GM12891 (cell line): ENCODE measurements at places on chromosomes 1 and 21.
A peak's percentile ranks its signal among the peaks of the same experiment; 100 is the strongest.

GRCh38 chr1:206898089-206898914 is 1.1 kb downstream of the IL24 start:
- no peak for DNase-seq

DNA sequence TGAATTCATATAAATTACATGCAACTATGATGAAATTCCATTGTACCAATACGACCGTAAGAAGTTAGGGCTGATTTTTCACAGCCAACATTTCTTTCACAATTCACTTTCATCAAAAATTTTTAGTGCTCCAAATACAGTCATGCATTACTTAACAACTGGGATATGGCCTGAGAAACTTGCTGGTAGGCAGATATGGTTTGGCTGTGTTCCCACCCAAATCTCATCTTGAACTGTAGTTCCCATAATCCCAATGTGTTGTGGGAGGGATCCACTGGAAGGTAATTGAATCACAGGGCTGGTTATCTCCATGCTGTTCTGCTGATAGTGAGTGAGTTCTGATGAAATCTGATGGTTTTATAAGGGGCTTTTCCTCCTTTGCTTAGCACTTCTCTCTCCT is 244.4 kb downstream of the AKT3 start:
- DNase-seq, result no peak

- no peak for DNase-seq
Observed at GRCh38 chr1:91610789-91611188, 110.1 kb downstream of the CDC7 start.

DNA sequence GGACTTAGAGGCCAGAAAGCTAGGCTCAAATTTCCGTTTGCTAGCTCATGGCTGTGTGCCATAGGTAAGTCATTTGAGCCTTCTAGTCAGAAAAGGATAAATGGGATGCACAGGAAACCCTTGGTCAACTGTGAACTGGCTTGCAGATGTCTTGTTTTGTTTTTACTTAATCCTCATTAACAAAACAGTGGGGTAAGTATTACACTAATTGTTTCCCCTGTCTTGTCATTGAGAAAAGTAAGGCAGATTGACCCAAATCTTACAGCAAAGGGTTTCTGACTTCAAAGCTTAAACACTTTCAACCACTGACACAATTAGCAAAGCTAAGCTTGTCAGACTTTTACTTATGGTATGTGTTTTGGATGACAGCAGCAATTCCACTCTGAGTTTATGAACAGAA is 291.3 kb downstream of the NTNG1 start:
- DNase-seq, result no peak

DNA sequence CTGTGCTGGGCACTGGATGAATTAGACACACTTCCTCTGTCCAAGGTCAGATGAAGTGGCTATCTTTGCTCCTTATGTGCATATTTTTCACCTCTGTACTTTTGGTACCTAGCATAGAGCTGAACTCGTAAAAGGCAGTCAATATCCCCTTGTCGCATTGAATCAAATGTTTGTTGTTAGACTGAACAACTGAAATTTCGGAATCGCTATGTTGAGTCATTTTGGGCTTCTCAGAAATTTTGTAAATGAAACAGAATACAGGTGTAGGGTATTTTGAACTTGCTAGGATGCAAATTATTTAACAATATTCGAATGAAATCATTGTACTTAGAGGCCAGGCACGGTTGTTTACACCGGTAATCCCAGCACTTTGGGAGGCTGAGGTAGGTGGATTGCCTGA is 48.0 kb downstream of the PDE4B start:
- no peak for DNase-seq

DNA sequence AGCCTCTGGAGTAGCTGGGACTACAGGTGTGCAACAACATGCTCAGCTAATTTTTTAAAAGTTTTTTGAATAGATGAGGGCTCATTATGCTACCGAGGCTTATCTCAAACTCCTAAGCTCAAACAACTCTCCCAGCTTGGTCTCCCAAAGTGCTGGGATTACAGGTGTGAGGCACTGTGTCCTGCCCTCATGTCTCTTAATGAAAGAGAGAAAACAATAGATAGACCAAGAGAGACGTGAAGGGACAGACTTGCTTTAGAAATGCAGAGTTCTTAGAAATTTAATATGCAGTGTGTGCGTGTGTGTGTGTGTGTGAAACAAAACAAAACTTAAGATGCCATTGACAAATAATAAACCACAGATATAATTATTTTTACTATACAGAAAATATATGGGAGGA is 105.2 kb downstream of the ST3GAL3 start:
- DNase-seq, result no peak

- no peak for DNase-seq
Observed at GRCh38 chr1:22830757-22831340, 120.2 kb downstream of the EPHB2 start.

GRCh38 chr1:6454856-6455751 is 10.9 kb downstream of the TNFRSF25 start:
- DNase-seq, result no peak

DNA sequence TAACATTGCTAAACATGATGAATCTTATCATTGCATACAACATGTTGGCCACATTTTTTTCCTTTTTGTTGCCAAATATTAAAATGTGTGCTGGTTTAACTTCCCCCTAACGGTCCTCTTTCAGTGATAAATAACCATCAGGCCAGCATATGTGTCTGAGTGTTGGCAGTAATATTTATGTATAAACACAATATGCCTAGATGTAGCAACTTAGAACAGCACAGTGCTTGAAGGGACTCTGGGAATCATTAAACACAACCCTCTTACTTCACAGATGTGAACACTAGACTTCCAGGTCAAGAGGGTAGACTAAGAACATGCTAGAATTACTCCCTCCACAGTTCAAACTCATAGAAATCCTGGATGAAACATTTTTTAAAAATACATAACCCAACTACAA is 581.8 kb downstream of the PLPP3 start:
- DNase-seq, result no peak

DNA sequence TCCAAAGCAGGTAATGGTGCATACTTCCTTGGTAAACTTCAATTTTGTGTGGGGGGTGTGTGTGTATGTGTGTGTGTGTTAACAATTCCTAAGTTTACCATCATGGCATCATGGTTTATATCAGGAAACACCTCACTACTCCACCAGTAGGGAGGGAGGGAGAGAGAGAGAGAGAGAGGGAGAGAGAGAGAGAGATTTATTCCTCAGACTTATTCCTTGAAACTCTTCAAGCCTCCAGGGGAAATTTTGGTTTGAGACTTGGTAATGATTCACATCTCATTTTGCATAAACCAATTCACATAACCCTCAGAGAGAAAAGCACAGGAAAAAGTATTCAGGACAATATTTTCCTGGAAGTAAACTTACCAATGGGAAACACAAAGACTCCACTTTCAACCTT is 115.0 kb downstream of the TTLL7 start:
- DNase-seq, result no peak

GRCh38 chr1:205528887-205529825 is 24.7 kb downstream of the CDK18 start:
- DNase-seq, result peak; percentile 95

GRCh38 chr1:65174585-65174984 is 26.6 kb downstream of the AK4 start:
- peak; percentile 32 for DNase-seq

- DNase-seq, result no peak
Observed at GRCh38 chr1:66493731-66494130, 40.2 kb upstream of the SGIP1 start.

GRCh38 chr1:224545571-224545970 is 70.5 kb upstream of the CNIH3 start:
- no peak for DNase-seq

DNA sequence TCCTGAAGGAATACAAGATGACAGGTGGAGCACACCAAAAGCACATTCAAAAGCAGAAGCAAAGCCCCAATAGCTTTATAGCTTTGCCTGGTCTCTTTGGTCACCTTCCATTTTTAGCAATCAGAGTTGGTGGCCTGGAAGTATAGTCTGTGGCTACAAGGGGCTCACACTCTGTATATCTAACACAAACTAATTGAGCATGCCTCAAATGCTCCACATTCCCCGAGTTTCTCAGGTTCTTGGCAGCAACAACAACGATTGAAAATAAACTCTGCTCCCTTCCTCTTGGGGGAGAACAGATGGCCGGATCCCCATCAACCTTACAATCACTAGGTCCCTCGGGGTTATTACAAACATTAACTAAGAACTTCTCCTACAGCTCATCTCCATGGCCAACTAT is 24.9 kb upstream of the TADA1 start:
- DNase-seq, result no peak

DNA sequence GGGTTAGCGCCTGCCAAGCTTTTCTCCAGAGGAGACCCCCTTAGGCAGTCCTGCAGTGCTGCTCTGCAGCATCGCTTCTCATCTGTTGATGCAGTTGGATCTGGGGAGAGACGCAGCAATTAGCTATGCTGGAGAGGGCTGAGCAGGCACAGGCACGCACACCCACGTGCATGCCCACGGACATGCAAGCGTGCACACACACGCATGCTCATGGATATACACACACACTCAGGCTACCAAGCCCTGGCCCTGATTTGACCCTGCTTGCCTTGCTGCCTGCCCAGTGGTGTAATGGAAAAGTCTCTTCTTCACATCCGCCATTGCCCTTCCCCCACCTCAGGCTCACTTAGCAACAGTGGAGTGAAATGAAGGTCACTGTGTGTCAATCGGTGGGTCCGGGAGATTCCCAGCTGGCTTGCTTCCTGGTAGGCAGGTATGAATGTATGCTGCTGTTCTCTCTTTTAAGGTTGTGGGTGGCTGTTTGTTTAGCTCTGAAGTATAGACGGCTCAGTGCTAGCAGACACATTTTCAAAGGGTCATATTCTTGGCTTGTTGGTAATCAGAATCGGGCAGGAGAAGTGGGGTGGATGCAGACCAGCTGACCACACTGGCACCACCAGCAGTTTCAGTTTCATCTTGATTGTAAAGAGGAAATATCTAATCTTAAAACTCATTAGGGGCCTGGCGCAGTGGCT is 9.5 kb downstream of the ATP1B1 start:
- DNase-seq, result no peak

DNA sequence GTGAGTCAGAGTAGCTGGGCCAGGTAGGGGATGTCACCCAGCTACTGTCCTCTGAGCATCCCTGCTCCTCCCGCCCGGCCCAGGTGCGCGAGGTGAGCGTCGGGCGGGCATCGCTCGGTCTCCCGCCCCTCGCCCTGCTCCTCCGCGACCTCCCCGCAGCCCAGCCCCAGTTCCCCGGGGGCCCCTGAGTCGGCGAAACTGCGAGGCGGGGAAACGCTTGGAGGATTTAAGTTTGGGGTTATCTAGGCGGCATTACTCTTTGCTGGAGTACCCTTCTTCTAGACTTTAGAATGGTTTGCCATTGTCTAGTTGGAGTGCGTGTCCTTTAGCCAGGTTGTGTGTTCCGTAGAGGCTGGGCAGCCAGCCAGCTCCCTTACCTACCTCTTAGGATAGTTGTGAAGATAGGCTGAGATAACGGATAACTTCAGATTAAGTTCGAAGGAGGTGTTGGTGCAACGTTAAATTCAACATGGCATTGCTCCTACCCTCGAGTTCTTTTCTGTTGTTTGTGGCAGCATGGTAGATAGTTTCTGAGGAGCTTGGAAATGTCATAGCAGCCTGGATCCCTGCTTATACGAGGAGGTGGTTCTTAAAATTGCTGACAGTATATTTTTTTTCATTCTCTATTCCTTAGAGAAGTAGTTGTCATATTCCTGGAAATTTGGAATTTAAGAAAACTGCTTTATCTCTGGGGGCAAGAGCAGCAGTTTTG is 697 bp downstream of the AGO3 start:
- DNase-seq, result no peak
